ENCODE measurements at places on chromosomes 5 and 9.

GRCh38 chr9:123070198-123070597 lies 36.7 kb downstream of the GPR21 start:
- DNase-seq, result no peak

- no peak for DNase-seq
Observed at GRCh38 chr5:16454686-16455085, 10.9 kb downstream of the ZNF622 start.

- no peak for DNase-seq
Observed at GRCh38 chr5:24059006-24059405, 551.6 kb downstream of the PRDM9 start.

DNA sequence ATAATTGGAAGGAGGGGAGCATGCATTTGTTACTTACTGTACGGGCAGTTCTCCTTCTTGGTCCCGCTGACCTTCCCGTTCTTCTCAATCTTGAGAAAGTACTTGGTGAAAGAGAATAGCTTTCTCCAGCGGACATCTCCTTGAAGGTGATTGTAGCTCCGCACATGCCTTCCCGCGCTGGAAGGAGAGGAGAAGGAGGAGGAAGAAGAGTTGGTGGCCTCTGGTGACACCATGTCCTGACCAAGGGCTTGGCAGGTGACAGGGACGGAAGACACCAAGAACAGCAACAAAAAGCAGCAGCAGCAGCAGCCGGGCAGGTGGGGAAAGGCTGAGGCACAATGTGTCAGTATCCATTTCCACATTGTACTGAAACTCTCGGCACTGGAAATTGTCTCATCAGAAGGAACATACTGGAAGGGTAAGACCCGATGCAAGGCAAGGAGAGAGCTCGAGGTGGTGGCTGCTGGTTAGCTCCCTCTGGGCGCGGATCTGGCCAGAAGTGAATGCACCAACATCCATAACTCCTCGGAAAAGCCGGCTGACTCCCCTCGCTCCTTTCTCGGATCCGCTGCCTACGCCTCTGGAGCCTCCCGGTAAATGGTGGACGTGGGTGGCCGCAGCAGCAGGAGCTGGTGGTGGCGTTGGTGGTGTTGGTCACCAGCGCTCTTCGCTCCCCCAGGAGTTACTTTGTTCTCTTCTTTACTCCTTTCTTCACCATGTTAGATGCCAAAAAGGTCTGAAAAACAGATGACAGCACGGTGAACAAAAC lies 715 bp downstream of the FGF10 start:
- DNase-seq, result no peak

DNA sequence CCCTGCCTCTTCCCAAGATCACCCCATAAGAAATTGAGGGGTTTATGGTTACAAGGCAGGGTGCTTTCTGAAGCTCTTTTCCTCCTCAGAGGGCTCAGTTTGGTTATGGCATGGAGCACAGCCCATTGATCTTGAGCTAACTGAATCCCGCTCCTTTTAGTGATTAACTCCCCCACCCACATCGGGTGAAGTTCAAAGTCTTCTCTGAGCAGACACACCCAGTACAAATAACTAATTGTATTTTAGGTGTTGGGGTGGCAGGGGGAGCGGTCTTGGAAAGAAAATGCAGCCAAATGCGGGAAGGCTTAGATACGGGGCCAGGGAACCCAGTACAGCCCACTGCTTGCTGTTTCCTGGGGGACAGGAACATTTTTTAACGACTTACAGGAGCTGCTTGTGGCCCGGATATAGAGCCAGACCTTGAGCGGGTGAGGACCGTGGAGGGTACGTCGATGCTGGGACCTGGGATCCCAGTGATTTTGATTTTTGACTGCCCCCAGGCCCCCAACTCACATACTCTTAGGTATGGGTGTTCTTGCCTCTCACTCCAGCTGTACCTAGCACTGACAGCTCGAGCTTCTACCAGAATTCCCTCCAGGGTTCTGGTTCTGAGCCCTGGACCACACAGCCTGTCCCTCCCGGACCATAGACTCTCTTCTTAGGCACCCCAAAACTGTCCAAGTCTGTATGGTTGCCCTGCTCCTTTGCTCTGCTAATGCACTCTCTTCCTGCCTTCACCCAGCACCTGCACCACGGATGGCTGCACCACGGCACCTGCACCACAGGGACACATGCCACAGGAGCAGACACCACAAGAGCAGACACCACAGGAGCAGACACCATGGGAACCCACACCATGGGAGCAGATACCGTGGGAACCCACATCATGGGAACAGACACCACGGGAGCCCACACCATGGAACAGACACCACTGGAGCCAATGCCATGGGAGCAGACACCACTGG lies 18.3 kb upstream of the RXRA start:
- DNase-seq, result no peak

GRCh38 chr9:2624051-2624682 lies 2.6 kb downstream of the VLDLR start:
- no peak for DNase-seq

- DNase-seq, result no peak
Observed at GRCh38 chr5:138282920-138283742, 8.7 kb upstream of the GFRA3 start.

DNA sequence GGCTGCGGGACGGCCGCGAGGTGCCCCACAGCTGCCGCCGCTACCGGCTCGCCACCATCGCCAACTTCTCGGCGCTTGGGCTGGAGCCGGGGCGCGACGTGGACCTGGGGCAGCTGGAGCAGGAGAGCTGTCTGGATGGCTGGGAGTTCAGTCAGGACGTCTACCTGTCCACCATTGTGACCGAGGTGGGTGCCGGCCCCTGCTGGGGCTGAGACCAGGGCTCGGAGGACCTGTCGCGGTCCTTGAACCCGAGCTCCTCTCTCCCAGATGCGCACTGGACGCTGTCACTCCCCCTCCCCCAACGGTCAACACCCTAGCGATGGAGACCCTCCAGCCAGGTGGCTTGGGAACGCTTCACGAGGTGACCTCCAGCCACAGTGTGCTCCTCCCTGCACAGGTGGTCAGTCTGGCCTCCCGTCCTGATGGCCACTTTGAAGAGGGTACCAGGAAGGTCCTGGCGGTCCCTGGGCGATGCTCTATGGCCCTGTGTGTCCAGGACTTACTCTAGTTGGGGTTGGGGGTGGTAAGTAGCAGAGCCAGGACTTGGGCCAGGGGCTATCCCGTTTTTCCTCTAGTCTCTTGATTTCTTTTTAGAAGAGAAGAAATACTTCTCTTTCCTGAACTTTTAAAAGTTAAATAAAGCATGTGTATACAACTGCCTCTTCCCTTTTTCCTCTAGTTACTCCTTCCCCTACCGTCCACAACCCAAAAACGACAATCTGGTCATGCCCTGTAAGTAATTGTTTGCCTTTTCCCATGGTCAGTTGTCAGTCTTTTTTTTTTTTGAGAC lies 866 bp downstream of the SLC22A5 start:
- no peak for DNase-seq

DNA sequence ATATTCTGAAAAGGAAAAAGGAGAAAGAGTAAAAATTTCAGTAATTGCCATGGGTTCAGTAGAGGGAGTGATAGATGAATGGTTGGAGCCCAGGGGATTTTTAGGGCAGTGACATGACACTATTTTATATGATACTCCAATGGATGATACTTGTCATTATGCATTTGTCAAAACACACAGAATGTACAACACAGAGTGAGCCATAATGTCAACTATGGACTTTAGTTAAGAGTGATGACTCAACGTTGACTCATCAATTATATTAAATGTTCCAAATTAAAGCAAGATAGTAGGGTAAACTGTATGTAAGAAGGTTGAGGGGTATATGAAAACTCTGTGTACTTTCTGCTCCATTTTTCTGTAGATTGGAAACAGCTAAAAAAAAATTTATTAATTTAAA lies 586.4 kb downstream of the TAF11L14 start:
- no peak for DNase-seq

- no peak for DNase-seq
Observed at GRCh38 chr5:111584651-111585050, 72.3 kb upstream of the STARD4 start.

DNA sequence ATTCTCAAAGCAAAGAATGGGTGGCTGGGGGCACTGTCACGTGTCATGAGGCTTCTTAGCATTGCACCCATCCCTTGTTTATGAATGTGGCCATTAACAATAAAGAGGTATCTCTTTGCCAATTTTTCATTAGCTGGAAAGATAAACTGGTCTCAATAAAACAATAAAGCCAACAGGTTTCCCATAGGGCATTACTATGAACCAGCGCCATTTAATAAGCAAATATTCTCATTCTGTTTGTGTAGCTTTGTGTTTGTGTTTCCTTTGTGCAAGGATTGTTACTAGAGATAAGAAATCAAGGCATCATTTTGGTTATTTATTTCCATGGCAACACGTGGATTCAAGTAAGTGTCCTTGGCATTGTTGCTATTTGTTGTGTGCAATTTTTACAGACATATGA lies 37.6 kb upstream of the CAST start:
- no peak for DNase-seq

- no peak for DNase-seq
Observed at GRCh38 chr9:17870722-17871121, 291.9 kb downstream of the SH3GL2 start.

GRCh38 chr9:12510551-12510950 lies 182.6 kb upstream of the TYRP1 start:
- DNase-seq, result no peak

GRCh38 chr5:94911276-94911675 lies 292.8 kb downstream of the SLF1 start:
- DNase-seq, result no peak

- no peak for DNase-seq
Observed at GRCh38 chr5:160507221-160507721, 85.6 kb downstream of the PTTG1 start.

- peak; percentile 63 for DNase-seq
Observed at GRCh38 chr9:133301253-133302230, 26.5 kb upstream of the ABO start.
